Amniotic epithelial cell (primary cell): ENCODE measurements at places on chromosomes 12 and 14.

GRCh38 chr14:97930166-97930565 is 1133.0 kb downstream of the VRK1 start:
- DNase-seq = no peak

- DNase-seq = peak; percentile 40
These were observed 50.0 kb downstream of the NCOR2 start for GRCh38 chr12:124517260-124518050.

GRCh38 chr14:45181806-45182205 is 46.1 kb downstream of the FANCM start:
- DNase-seq = peak; percentile 72

GRCh38 chr12:16272222-16272621 is 5.3 kb downstream of the SLC15A5 start:
- DNase-seq = peak; percentile 31

- DNase-seq = no peak
These were observed 55.3 kb downstream of the LRCOL1 start for GRCh38 chr12:132554845-132555630.

GRCh38 chr12:75322464-75322863 is 7.7 kb downstream of the CAPS2 start:
- DNase-seq = peak; percentile 83

GRCh38 chr14:47678993-47679392 is 3.6 kb upstream of the MDGA2 start:
- DNase-seq = no peak

DNA sequence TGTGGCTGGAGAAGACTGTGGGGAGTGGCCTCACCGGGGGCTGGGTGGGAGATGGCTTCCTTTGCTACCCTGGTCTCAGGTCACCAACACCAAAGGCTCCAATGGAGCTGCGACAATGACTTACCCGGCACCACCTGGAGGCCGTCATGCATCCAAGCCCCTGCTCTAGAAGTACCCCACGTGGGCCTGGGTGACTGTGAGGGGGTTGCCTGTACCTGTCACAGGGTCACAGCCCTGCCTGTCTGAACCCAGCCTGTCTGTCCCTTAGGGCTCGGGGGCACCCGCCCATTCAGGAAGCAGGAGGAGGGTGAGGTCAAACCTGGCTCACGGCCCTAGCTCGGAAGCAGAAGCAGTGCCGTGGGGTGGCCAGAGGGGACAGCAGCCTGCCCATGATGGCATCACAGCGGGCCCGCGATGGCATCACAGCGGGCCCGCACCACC is 18.9 kb downstream of the ABCB9 start:
- DNase-seq = no peak

DNA sequence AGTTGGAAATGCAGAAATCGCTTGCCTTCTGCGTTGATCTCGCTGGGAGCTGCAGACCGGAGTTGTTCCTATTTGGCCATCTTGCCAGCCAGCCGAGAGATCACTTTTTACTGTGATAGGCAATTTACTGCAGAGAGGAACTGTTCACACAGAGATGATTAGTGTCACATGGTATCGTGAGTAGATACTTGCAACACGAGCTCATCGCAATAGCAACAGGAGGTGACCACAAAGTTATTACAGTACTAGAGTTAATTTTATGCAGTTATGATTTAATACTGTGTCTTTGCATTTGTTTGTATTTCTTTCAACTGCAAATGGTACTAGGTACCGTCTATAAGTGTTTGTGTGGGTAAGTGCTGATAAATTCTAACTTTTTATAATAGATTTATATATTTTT is 27.8 kb downstream of the NOPCHAP1 start:
- DNase-seq = peak; percentile 51

- DNase-seq = no peak
These were observed 176.8 kb downstream of the KIF26A start for GRCh38 chr14:104315169-104315568.

- DNase-seq = peak; percentile 87
These were observed 487 bp downstream of the TINF2 start for GRCh38 chr14:24241829-24242443.

DNA sequence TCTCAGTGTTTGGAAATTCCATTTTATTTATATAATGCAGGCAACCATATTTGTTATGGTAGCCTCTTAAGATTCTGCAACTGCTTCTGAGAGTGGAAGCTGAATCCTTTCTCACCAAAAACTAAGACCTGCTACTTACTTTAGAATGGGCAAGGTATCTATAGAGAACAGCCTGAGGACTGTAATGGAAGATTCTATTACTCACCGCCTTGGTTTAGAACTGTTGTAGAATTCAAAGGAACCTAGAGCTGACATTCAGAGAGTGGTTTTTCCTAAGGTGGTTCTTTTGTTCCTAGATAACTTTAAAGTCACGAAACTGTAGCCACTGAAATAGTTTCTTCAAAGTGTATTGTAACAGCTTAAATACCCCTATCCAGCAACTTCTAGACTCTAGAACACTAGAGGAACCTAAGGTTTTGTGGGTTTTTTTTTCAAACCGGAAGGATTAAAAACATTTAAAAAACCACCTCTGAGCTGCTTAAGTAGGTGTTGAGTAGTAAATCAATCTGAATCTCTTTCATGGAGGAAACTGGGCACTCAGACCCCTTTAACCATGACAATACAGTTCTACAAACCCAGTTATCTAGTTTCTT is 4.2 kb downstream of the TDP1 start:
- no peak for DNase-seq

DNA sequence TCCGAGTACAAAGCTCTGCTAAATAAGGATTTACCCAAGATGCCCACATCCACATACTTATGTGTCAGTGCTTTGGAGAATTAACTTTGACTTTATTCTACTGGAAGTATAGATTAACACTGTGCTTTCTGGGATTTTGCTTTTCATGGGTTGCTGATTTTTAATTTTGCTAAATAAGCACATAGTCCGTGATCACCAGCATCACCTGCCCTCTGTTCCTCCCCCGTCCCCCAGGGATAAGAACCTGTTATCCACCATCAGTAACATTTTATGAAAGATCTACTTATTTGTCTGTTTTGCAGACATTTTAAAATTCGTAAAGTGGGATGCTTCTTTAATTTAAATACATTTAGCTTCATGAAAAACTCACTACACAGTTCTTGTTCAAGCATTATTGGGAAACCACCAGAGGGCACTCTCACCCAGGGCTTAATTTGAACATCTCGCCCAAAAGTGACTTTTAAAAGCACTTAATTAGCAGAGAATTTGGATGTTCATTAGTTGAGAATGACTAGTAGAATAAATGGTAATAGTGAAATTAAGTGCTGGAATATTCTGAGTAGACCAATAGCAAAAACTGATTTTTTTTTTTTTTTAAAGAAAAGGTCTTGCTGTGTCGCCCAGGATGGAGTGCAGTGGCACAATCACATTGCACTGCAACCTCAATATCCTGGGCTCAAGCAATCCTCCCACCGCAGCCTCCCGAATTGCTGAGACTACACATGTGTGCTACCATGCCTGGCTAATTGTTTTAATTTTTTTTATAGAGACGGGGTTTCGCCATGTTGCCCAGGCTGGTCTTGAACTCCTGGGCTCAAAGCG is 35.7 kb downstream of the MRPL42 start:
- peak; percentile 49 for DNase-seq

- no peak for DNase-seq
These were observed 58.3 kb downstream of the CEP83 start for GRCh38 chr12:94401326-94401725.

GRCh38 chr14:23068789-23069412 is 11.6 kb upstream of the CDH24 start:
- peak; percentile 93 for DNase-seq

- no peak for DNase-seq
These were observed 2.8 kb downstream of the PRIM1 start for GRCh38 chr12:56749359-56749758.

DNA sequence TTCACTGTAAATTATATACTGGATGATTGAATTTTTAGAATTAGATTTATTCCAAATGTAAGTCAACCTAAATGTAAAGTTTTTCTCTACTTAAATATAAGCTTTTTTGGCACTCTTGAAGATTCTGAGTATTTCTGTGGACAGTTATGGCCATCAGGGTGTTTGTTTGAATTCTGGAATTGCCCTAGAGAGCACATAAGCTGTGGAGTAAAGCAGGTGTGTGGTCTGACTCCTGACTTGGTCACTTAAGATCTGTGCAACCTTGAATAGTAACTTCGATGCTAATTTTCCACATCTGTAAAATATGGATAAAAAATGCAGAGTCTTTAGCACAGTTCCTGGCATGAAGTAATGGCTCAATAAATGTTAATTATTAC is 64.4 kb downstream of the FUT8 start:
- DNase-seq = no peak

DNA sequence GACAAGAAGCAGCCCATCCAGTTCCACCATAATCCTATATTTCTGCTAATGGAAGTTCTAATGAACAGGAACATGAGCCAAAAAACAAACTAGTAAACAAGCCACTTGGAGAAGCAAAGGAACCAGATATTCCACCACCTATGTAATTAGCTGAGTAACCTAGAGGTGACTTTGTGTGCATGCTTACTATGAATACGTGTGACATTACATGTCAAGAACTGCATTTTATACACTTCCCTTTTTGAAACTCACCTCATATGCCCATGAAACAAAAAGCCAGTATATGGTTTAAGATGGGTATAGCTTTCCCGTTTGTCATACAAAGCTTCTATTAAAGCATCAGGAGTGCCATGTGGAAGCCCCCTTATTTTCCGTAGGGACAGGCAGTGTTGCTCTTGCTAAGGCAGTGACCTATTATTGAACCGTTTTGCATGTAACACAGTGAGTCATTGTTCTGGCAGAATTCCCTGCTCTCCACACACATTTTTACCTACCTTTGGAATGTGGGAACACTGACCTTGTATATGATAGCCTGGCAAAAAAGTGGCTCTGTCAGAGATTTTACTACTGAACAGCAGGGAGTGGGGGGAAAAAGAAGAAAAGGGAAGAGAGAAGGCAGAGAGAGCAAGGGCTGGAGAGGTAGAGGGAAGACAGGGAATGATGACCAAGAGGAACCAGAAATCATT is 34.8 kb upstream of the FRMD6 start:
- peak; percentile 87 for DNase-seq

DNA sequence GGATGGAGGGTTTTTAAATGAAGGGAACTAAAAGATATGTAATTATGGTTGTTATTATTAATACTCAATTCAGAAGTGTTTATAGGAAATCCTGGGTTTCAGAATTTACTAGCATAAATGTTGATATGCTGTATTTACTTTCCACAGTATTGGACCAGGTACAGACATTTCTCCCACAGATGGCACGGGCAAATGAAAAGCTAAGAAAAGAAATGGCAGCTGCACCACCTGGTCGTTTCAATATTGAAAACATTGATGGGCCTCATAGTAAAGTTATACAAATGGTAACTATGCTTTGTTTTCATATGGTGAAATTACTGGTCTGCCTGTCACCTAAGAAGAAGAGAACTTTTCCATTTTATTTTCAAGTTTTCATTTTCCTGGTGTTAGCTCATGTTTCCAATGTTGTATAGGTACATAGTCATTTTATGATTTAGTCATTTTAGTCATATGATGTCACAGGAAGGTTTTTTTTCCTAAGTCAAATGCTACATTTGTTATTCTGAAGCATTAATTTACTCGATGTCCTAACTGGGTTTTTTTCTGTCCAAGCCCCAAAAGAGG is 5.5 kb downstream of the NOPCHAP1 start:
- no peak for DNase-seq

DNA sequence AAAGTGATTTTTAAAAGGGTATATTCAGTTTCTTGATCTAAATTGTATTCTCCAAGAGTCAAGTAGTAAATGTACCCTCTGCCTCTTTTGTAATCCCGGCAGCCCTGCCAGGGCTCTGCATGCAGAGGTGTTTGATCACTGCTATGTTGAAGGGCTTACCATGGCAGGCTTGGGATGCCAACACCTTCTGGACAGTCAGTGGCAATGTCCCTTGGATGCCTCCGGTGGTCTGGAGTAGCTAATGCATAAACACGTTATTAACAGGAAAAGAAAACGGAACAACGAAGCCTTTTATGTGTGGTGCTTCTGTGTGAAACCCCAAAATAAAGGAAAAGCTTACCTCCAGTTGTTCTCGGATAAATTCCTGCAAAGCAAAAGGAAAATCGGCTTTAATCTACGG is 19.9 kb downstream of the EIF2B2 start:
- DNase-seq = no peak

GRCh38 chr12:113061061-113061694 is 4.6 kb downstream of the DTX1 start:
- DNase-seq = no peak

DNA sequence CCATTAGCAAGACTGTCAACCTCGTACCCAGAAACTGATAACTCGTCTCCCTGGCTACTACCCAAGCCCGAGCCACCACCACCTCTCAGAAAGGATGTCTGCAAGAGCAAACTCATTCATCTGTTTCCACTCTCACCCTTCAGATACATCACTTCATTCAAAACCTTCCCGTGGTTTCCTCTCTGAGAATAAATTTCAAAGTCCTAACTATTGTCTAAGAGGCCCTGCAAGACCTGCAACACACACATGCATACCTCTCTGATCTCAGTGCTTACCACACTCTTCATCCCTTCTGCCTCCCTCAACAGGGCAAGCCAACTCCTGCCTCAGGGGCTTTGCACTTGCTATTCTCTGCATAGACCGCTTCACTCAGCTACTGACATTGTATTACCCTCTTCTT is 40.6 kb downstream of the PPP1R13B start:
- DNase-seq = peak; percentile 12

- DNase-seq = no peak
These were observed 6.8 kb upstream of the TESPA1 start for GRCh38 chr12:54991161-54991990.

DNA sequence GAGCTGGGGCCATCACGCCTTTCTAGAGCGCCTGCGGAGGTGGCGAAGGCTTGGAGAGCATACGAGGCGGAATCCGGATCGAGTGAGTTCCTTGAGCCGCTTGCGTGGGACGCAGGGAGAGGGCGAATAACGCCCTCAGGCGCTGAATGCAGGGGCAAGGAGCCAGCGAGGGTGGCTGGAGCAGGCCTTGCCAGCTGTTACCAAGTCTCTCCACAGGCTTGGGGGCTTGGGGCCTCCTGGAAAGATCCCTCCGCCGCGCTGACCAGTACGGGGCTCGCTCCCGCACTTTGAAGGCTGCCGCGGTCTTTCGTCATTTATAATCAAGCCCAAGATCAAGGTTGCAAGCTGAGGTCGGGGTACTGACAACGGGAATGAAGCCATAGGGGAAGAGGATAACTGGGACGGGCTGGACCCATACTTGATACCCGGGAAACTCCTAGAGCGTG is 1.2 kb downstream of the FLRT2 start:
- peak; percentile 87 for DNase-seq

DNA sequence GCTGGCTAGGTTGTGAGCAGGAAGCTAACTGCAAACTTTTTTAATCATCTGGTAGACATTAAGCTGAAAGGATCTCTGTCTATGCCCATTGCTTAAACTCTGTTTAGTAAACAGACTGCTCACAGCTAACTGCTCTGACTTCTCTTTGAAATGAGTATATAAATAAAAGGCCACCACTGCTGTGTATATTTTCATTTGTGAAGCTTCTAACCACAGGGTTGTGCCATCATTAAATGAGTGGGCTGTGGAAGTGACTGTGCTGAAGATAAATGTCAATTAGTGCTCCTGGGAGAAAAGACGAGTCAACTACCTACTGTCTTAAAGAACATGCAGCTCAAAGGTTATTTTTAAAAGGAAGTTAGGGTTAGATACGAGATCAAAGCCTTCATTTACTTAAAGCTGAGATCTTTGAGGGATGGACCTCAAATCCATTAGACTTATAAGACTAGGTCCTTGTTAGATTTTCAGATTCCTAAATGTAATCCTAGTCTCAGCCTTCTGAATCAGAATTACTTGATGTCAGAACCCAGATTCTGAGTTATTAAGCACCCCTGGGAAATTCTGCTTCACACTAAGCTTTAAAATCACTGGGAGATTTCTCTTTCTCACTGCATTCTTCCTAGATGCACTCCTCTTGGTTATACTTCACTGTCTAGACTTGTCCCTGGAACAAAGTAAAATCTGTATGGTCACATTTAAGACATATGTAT is 213.1 kb upstream of the FLRT2 start:
- DNase-seq = peak; percentile 59
